ENCODE measurements at places on chromosomes 6 and 20. TPM values are rescaled to one million over a fixed set of nuclear protein-coding genes. Genes with fewer than 3 reads are reported as not detected.

The TREML1 gene
- total RNA-seq = not detected

The TRDN gene
- 174 TPM for total RNA-seq

The B3GALT4 gene
- 9.8 TPM for total RNA-seq

The AURKA gene
- 8.9 TPM for total RNA-seq

The TGIF2 gene
- 8.8 TPM for total RNA-seq

The TTK gene
- 0.52 TPM for total RNA-seq

The TSPO2 gene
- total RNA-seq = not detected

The HUS1B gene
- not detected for total RNA-seq

The MOXD1 gene
- total RNA-seq = 3.6 TPM

The ROS1 gene
- total RNA-seq = not detected

The NRSN1 gene
- total RNA-seq = not detected

The RPP21 gene
- total RNA-seq = 21.0 TPM

The ESR1 gene
- 4.9 TPM for total RNA-seq

The GPR63 gene
- total RNA-seq = 0.24 TPM

The WFDC5 gene
- not detected for total RNA-seq

The SRMS gene
- not detected for total RNA-seq

Measured in left cardiac atrium (tissue), 4 donors.